ENCODE measurements at places on chromosomes 11 and 22. TPM values are rescaled to one million over a fixed set of nuclear protein-coding genes. Genes with fewer than 3 reads are reported as not detected.

Gene GALNT18
- 2.8 TPM for total RNA-seq

Gene IL10RA
- not detected for total RNA-seq

Gene HBG2
- not detected for total RNA-seq

Gene SLC17A6
- total RNA-seq = not detected

Gene OR2D2
- total RNA-seq = not detected

Gene UBASH3B
- total RNA-seq = 21.9 TPM

Gene MTFP1
- 75.1 TPM for total RNA-seq

Gene NEAT1
- 16.5 TPM for total RNA-seq

Gene CCDC188
- total RNA-seq = 0.25 TPM

Gene FGF4
- not detected for total RNA-seq
